ENCODE measurements at places on chromosomes 13 and 19.

DNA sequence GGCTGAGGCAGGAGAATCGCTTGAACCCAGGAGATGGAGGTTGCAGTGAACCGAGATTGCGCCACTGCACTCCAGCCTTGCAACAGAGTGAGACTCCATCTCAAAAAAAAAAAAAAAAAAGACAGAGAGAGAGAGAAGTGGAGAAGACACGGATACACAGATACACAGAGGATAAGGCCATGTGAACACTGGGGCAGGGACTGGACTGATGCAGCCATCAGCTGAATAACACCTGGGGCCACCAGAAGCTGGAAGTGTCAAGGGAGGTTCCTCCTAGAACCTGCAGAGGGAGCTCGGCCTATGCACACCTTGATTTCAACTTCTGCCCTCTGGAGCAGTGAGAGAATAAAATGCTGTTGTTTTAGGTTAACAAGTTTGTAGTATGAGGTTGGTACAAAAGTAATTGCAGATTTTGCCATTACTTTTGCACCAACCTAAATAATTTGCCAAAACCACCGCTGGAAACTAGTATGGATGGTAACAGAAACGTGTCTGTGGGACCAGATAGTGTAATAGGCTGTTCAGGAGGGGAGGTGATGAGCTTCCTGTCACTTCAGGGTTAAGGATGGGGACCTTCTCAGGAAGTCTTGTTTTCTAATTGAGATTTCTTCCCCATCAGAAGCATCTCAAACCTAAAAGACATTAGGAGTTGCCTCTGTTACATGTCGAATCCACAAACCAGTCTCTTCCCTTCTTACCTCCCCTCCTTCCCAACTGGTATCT is 36.4 kb upstream of the IGSF23 start:
- peak; percentile 16 for DNase-seq

- DNase-seq, result no peak
These were observed 15.1 kb downstream of the CC2D1A start for GRCh38 chr19:13920940-13921747.

GRCh38 chr13:36282821-36283432 is 14.7 kb downstream of the CCDC169 start:
- no peak for DNase-seq

DNA sequence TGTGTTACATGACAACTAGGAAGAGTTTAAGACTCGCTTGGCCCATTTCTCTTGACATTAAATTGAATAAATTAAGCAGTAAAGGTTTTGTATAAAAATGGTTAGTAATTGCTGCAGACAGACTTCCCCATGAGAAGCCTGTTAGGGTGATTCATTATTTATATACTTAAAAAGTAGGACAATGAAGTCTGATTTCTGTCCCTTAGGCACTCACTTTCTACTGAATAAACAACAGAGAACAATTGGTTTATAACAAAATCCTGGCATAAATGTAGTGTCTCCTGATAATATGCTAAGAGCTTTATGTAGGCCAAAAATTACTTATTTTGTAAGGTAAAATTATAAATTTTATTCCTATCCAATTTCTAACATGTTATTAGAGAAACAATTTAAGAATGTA is 2138.5 kb upstream of the PCDH20 start:
- DNase-seq, result no peak

GRCh38 chr13:98462946-98463345 is 114.0 kb downstream of the STK24 start:
- DNase-seq, result no peak

DNA sequence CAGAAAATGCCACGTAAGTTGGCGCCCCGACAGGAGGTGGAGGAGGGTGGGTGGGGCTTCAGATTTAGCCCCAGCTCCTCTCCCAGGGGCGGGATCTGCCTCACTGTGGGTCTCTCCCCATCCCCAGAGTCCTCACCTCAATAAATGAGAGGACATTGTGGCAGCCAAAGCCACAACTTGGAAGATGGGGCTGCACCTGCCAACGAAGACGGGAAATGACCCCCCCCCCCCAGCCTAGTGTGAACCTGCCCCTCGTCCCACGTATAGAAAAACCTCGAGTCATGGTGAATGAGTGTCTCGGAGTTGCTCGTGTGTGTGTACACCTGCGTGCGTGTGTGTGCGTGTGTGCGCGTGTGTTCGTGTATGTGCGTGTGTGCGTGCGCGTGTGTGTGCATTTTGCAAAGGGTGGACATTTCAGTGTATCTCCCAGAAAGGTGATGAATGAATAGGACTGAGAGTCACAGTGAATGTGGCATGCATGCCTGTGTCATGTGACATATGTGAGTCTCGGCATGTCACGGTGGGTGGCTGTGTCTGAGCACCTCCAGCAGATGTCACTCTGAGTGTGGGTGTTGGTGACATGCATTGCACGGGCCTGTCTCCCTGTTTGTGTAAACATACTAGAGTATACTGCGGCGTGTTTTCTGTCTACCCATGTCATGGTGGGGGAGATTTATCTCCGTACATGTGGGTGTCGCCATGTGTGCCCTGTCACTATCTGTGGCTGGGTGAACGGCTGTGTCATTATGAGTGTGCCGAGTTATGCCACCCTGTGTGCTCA is 1.5 kb upstream of the TRAPPC5 start:
- DNase-seq, result no peak

GRCh38 chr13:67390462-67391086 is 160.4 kb upstream of the PCDH9 start:
- DNase-seq, result no peak

DNA sequence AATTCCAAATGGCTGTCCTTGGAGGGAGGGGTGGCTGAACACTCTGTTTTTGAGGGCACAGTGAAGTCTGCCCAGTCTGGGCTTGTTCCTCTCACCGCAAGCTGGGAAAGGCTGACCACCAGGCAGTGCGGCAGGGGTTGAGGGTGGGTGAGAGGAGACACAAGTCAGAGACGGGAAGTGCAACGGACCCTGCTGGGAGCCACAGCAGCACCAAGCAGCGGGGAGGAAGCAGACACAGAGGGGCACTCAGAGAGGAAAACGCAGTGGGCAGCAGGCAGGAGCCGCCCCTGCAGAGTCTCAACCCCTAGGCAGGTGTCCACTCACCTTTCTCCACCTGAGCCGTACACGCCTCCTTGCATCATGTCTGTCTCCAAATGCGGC is 15.6 kb downstream of the AKAP8L start:
- no peak for DNase-seq

DNA sequence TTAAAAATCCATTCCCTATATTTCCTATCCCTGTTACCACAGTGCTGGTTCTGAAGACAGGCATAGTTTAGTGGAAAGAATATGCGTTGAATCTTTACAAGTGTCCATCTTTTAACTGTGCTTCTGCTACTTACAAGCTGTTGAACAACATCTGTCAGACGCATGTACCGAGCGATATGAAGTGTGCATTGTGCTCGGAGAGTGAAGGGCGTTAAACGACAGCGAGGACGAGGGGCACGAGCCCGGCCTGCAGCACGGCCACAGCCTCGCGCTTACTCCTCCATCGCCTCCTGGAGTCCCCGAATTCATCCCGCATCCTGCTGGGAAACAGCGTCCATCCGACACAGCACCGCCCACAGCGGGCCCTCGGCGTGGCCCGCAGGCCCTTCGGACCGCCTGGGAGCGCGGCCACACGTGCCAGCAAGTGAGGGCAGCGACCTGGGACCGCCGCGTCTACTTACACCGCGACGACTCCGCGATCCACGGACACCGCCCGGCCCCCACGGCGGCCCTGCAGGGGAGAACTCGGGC is 514 bp downstream of the PCID2 start:
- no peak for DNase-seq

- DNase-seq, result no peak
These were observed 28.6 kb upstream of the CYP2B6 start for GRCh38 chr19:40962460-40962961.

GRCh38 chr19:45972947-45973540 is 621 bp downstream of the NOVA2 start:
- no peak for DNase-seq

GRCh38 chr19:38433268-38433733 is at the start of gene RYR1:
Gene RYR1, plus strand, starts transcription at chr19:38433691. Its CDS starts 139 bp downstream, at chr19:38433830.
- no peak for DNase-seq

Measured in NK-92 treated with Interleukin-12 subunit alpha and Interleukin-12 subunit beta, amount 100 ng/mL, for 24 hours (cell line).